ENCODE measurements at places on chromosomes 5 and 9.

GRCh38 chr5:115895821-115896220 is 54.1 kb downstream of the AP3S1 start:
- no peak for DNase-seq

- no peak for DNase-seq
Measured at GRCh38 chr9:105672711-105673234, 10.5 kb downstream of the TAL2 start.

- DNase-seq, result no peak
Measured at GRCh38 chr5:98099448-98100105, 673.9 kb upstream of the RGMB start.

- DNase-seq, result peak; percentile 86
Measured at GRCh38 chr5:93620487-93621326, 37.7 kb downstream of the NR2F1 start.

- no peak for DNase-seq
Measured at GRCh38 chr9:124399968-124400940, 15.0 kb downstream of the PSMB7 start.

DNA sequence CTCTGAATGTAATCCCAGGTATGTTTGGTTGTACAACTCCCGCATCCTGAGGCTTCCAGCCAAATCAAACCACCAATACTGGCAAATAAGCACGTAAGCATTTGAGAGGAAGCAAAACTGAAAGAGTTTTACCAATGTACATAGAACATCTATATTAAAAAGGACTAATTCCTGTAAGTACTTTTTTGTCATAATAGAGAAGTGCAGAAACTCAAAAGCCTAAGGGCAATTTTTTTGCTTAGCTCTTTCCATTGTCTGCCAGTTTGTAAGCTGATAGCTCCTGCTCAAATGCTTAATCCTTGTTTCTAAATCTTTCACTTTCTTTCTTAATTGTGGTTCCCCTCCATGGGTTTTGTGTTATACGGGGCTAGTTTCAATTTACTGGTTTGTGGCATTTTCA is 1151.8 kb downstream of the CDH12 start:
- DNase-seq, result no peak

- DNase-seq, result peak; percentile 17
Measured at GRCh38 chr9:136175616-136176197, 29.2 kb downstream of the LHX3 start.

- DNase-seq, result no peak
Measured at GRCh38 chr5:27845248-27845647, 806.9 kb upstream of the CDH9 start.

- DNase-seq, result no peak
Measured at GRCh38 chr5:4639946-4640345, 500.2 kb upstream of the ADAMTS16 start.

GRCh38 chr5:123472150-123472924 is 39.6 kb upstream of the CSNK1G3 start:
- DNase-seq, result no peak

DNA sequence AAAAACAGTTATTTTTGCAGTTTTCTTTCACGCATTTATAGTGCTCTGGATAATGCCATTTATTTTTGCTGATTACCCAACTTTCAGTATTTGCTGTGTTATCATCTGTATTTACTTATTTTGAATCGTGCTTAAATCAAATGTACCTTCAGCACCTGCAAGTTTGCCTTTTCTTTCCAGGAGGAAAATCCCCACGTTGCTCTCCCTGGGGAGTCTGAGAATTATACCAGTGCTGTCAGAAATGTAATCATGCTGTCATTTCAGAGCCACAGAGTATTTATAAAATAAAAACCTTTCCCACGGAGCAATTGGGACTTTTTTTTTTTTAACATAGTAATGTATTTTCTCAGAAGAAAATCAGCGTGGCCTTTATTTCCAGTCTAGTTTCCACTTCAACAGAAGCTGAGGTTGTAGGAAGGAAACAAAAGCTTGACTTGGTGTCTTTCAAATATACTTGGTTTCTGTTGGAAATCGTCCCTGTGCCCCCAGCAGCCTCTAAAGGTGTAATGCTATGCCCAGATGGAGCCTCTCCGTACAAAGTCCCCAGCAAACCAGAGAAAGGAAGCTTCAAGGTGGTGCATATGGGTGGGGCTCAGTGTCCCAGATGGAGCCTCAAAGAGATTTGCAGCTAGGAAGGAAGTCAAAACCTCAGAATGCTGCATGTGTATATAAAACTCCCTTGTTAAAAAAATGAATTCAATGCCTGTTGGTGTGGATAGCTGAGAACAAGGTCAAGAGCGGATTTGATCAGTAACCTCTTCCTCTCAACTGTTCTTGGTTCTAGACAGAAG is 2.1 kb downstream of the GPR150 start:
- no peak for DNase-seq

GRCh38 chr5:1116109-1116740 is 4.4 kb upstream of the SLC12A7 start:
- DNase-seq, result no peak

DNA sequence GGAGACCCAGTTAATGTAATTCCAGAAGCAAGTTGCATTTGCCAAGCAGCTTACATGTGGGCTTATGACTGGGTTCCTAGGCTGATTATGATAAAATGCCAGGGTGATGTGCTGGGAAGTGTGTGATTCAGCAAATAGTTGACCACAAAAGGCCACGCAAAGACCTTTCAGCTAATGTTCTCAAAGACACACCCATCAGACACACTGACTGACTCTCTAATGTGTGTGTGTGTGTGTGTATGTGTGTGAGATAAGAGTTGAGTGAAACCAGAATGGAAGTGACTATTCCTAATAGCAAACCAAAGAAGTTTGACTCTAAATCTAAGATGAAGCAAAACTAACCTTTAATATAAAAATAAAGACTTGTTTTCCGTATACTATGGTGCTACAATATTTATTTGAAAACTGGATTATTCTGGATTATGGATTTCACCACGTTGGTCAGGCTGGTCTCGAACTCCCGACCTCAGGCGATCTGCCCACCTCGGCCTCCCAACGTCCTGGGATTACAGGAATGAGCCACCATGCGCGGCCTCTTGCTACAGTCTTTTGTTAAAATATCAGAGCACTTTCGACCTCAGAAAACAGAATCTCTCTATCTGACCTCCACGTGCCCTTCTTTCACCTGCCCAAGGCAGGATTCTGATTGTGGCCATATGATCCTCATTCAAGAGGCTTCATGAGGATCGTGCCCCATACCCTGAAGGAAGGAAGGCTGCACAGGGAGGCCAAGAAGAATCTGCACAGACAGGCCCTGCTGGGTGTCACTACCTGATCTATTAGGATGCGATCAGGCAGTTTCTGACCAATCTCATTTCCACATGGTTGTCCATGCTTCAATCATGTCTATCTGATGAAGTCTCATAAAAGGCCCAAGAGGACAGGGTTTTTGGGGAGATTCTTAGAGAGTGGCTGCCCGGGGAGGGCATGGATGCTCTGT is 75.6 kb downstream of the USP20 start:
- no peak for DNase-seq

- peak; percentile 76 for DNase-seq
Measured at GRCh38 chr5:176994460-176995121, 12.0 kb downstream of the UIMC1 start.

DNA sequence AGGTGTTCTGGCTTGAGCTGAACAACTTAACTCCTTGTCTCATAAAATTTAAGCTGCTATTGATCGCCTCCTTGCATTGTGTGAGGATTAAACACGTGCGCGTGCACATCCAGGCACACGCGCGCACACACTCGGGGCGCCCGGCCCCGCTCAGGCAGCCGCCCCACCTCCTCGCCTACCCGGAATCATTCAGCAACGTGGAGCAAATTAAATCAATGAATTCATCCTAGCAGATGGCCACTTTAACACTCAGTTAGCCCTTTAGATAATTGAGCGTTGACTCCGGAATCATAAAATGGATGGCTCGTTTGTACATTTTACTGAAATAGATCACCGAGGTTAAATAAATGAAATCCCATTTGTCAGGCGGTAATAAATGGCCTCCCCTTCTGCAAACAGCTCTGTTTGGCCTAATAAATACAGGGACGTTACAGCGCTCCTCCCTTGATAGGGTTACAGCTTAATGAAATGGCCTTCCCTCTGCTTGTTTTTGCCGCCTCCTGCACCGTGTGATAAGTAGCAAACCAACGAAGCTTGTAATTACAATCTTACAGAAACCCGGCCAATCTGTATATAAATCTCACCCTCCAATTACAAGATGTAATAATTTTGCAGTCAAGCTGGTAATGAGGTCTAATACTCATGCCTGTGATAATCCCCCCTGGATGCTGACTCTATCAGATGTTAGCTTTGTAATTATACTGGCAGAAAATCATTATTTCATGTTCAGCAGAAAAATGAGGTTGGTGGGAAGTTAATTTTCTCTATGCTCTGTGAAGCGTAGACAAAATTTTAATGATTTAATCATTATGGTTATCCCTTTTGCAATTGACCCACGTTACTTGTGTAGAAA is 229.7 kb upstream of the IRX4 start:
- DNase-seq, result no peak

GRCh38 chr9:113237026-113237425 is 15.7 kb downstream of the SLC31A1 start:
- no peak for DNase-seq

GRCh38 chr5:41373230-41373629 is 137.2 kb downstream of the PLCXD3 start:
- no peak for DNase-seq

DNA sequence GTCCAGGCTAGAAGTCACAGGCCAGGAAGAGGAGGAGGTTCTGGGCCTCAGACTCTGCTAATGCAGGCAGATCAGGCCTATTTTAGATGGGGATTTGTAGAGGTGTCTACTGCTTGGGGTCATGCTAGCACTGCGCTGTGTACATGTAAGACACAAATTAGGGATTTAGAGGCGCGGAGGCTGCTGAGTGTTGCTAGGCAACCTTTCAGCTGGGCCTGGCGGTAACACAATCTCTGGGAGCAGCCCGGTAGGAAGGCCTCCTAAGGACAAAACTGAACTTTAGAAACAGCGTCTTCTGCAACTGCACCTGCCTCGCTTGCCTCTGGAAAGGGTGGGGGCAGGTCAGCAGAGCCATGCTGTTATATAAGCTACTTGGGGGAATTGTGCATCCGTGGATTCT is 147.9 kb downstream of the MACROH2A1 start:
- DNase-seq, result no peak

GRCh38 chr5:111231119-111231518 is 6.9 kb downstream of the CAMK4 start:
- no peak for DNase-seq

GRCh38 chr5:155128786-155129512 is 115.4 kb downstream of the KIF4B start:
- DNase-seq, result no peak

DNA sequence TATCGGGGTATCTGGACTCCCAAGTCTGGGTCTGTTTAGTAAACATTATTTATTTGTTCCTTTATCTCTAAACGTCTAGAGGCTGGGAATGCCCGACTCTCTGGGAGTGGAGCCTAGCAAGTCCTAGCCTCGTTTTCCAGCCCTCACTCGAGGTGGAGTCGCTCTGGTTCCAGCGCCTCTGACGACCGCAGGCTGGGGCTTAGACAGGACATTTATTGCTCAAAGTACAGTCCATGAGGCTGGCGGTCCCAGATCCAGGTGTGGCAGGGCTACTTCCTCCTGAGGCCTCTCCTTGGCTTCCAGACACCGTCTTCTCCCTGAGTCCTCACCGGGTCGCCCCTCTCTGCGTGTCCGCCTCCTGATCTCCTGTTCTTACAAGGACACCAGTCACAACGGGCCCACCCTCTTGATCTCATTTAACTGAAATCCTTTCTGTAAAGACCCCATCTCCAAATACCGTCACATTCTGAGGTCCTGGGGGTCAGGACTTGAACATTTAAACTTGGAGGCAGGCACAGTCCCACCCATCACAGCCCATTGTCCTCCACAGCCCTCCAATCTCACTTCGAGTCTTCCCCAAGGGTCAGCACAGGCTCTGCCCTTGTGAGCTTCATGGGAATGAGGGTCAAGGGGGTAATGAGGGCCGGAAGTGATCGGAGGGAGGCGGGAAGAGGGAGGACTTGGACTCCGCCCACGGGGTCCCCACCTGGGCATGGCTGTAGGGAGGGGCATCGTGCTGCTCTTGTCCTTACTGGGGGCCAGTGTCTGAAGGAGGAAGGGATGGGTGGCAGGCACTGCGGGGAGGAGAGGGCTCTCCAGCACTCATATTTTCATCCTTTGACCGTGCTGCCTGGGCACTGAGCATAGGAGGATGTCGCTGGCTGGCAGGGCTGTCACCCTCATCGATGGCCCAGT is 12.2 kb upstream of the CLPTM1L start:
- DNase-seq, result peak; percentile 30

GRCh38 chr9:80076162-80076561 is 504.4 kb downstream of the TLE4 start:
- no peak for DNase-seq

DNA sequence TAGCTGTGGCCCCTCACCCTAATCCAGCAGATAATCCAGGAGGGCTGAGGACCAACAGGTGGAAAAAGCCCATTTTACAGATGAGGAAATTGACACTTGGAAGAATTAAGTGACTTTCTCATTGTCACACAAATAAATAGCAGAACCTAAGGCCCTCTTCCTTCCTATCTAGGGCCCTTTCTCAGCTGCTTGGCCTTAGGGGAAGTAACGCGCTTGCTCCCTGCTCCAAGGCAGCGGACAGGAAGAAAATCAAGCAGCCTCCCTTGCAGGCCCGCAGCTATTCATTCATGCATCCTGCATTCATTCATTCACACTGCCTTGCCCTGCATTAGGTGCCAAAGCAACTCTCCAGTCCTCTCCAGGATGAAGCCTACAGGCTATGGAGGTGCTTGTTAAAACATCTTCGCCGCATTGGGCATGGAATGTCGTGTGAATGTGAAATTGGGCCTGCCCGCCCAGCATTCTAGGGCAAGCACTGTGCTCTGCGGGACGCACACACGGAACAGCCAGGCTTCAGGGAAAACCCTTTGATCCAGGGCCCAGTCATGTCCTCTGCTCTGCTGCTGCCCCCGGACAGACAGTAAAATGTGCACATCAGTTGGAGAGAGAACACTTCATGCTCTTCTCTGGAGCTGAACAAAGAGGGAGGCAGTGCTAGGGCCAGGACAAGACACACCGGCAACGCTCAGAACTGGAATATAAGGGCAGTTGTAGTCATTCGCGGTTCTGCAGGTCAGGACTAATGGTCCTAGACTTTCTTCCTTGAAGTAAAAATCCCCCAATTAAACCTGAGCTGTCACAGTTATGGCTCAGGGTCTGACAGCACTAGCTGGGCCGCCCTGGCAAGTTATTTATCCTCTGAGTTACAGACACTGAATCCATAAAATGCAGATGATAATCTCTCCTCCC is 166.0 kb downstream of the COL23A1 start:
- no peak for DNase-seq

- DNase-seq, result no peak
Measured at GRCh38 chr9:107464516-107464915, 25.1 kb downstream of the KLF4 start.
